Stimulated activated CD4-positive, alpha-beta T cell treated with anti-CD3 and anti-CD28 coated beads, Interleukin-1b, Interleukin-23, amount 100 ng/mL, for 48 hours (primary cell): ENCODE measurements at places on chromosomes 3 and 15.

GRCh38 chr3:88926221-88926620 is 181.2 kb upstream of the EPHA3 start:
- no peak for DNase-seq

DNA sequence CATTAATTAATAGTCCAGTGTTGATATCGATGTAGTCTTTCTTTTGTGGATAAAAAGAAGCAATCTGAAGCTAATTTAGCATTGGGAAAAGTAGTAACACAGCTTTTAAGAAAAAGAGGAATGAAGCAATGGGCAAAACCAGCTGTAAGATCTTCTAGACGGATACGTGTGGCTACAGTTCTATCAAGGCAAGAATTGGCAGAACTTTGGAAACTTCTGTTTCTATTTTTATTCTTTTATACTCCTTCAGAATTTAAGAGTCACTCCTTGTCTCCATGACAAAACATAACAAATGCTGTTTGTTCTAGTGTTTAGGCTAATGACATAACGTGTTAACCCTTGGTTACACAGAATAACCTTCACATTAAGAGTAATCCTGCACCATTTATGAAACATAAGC is 289.2 kb downstream of the ROBO2 start:
- no peak for DNase-seq

DNA sequence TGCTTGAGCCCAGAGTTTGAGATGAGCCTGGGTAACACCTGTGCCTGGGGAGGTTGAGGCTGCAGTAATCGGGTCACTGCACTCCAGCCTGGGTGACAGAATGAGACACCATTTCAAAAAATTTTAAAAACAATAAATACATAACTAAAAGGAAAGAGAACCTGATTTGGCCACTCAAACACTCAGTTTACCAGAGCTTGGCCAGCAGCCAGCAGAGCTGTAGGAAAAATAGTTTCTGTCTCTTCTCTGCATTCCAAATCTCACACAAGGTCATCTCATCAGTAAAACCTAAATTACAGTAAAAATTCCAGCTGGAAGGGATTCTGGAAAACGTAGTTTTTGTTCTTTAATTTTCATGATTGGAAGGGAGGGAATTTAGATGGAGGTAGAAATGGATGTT is 7.8 kb upstream of the PPM1L start:
- no peak for DNase-seq

DNA sequence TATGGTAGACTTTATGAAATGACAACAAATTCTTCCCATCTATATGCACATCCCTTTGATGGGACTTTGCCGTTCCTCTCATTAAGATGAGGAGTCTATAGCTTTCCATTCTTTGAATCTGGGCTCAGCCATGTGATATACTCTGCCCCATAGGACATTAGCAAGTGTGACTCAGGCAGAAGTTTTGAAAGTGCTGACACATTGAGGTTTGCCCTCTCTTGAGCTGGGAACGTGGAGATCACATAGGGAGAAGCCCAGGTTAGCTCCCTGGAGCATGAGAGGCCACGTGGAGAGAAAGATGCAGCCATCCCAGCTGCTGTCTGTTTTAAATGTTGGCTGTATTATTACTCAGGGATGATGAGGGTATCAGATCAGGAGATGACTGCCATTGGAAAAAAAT is 67.7 kb upstream of the OXTR start:
- DNase-seq: no peak

DNA sequence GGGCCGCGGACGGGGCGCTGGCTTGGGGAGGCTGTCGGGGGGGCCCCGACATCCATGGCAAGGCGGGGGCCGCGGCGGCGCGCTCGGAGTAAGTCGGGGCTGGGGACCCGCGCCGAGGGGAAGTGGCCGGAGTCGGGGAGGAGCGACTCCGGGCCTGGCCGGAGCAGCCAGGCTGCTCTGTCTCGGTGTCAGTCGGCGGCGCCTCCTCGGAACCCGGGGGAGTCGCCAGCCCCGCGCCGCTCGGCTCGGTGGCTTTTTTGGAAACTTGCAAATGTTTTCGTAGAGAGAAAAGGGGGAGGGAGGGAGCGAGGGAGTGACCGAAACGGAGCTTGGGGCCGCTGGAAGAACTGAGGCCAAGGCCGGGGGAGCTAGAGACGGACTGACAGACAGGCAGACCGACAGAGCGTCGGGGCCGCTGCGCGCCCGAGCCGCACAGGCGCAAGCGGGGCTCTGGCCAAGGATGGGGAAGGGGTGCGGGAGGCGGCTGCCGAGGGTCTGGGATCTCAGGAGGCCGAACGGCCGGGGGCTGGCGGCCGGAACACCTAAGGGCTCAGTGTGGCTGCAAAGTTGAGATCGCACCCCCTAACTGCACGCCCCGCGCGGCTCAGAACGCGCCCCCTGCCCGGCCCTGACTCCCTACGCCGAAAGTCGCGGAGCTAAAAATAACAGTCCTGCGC is 5.0 kb downstream of the PTH1R start:
- DNase-seq: no peak

DNA sequence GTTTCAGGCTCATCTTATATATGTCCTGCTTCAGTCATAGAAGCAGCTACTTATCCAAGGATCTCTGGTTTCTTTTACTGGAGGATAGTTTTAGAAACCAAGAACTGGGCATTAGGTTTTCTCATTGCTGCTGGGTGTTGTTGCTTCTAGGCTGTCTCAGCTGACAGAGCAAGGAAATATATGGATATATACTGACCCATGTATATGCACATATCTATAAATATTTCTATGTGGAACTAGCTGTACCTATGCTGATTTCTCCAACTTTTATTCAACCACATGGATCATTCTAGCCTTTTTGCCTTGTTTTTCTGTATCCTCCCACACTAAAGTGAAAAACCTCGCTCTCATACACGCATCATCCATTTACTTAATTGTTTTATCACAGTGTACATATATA is 64.2 kb downstream of the TP63 start:
- DNase-seq: no peak

DNA sequence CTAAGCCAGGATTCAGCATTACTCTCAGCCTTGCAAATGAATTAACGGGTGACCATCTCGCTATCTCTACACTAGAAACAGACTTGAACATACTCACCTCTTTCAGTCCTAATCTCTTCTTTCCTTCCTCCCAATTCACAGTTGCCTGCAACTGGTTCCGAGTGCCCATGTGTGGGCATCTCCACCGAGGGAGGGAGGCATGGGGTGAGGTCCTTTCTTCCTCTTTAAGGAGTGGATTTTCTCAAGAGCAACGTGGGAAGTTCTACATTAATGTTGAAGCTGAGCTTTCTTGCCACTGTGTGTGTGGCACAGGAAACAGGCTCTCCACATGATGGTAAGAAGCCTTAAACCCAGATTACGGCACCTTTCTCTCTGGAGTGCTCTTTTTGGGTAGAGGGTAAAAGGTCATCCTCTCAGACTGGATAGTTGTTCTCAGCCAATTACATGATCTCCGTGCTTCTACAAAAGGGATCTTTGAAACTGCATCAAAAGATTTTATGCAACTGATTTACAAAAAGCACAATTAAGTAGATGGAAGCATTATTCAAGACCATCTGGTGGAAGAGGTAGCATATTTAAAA is 286.8 kb upstream of the NR2F2 start:
- DNase-seq: no peak

DNA sequence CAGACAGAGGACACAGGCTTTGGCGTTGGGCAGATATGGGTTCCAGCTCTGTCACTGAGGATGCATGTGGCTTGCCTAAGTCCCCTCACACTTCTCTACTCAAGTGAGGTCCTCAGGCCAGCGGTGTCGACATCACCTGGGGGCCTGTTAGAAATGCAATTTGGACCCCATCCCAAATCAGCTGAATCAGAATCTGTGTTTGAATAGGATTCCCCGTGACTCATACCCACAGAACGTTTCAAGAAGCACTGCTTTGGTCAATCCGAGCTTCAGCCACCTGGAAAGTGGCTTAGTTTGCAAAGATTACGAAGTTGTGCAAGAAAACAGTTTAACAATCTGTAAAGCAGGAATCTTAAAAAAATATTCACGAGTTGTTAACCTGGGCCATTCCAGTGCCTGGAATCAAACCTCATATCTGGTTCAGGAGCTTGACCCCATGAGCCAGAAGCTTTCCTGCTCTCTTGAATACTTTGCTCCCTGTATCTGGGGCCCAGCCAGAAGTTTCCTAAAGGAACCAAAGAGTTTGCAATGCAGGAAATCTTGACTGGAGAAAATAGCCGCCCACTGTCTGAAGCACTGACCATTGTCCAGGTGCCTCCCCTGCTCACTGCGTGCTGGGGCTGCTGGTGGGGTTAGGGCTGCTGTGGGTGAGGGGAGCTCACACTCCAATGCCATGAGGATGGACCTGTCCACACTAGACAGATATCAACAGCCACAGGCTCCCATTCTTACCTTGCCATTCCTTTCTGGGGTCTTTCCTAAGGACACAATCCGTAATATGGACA is 208.5 kb upstream of the LINGO1 start:
- DNase-seq: no peak

- no peak for DNase-seq
Observed at GRCh38 chr15:85030301-85030929, 48.8 kb downstream of the PDE8A start.

- DNase-seq: no peak
Observed at GRCh38 chr3:166510382-166510781, 673.2 kb upstream of the BCHE start.

GRCh38 chr15:70920981-70921696 is 28.5 kb downstream of the LRRC49 start:
- no peak for DNase-seq

GRCh38 chr15:60424006-60424405 is 26.2 kb upstream of the ANXA2 start:
- DNase-seq: no peak

GRCh38 chr15:80007532-80007931 is 36.5 kb upstream of the BCL2A1 start:
- DNase-seq: no peak

- DNase-seq: no peak
Observed at GRCh38 chr3:26652164-26652563, 29.6 kb downstream of the LRRC3B start.

DNA sequence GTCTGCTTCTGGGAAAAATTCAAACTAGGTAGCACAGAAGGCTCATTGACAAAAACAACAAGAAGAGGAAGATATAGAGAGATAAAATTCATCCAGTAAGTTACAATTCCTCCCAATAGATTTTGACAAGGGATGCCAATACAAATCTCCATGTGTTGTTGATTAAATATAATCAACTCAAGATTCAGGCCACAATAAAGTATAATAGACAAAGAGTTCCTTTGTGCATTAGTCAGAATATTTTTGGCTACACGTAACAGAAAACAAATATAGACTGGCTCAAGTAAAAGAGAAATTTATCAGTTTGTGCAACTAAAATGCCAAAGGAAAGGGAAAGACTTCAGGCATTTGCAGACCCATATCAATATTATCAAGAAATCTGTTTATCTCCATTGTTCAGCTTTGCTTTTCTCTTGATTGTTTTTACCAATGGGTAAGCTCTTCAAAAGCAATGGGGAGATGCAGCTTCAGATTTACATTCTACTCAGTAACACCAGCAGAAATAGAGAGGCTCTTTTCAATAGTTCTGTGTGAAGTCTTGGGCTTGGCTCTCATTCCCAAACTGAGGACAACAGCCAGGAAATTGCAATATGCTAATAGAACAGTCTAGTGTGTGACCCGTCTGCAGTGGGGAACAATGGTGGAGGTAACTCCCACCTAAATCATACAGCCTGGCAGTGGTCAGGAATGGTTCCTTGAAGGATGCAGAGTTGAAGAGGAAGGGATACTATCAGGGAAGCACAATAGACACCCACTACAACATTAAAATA is 77.6 kb upstream of the PROK2 start:
- no peak for DNase-seq

DNA sequence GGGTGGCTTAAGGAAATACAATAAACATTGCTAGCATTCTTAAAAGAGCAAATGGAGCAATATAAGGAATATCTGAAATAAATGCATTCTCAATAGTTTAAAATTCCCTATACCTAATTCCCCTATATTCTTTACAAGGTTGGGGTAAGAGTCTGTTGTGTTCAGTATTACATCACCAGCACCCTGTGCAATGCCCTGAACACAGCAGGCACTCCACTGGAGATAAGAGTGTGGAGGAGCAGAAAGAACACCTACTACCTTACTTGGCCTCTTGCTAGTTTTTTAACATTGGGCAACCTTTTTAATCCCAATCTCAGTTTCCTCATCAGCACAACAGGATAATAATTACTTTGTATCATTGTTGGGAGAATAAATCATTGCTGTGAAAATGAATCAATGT is 140.2 kb upstream of the PLXND1 start:
- no peak for DNase-seq

DNA sequence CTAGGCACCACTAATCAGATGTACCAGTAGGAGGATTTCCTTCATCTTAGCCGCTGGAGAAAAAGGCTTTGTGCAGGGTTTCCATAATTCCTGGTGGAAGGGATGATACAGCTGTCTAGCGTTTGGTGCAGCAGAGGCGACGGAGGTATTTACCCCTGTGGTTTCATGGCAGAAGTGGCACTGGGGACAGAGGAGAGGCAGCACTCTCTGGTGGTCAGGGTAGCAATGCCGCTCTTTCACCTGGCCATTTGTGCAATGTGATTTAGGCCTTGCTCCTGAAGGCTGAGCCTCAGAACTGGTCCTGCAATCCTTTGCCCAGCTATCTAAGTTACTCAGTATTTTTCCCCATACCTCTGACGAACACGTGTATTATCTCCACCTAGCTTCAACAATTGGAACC is 47.1 kb upstream of the BNIP2 start:
- DNase-seq: no peak

DNA sequence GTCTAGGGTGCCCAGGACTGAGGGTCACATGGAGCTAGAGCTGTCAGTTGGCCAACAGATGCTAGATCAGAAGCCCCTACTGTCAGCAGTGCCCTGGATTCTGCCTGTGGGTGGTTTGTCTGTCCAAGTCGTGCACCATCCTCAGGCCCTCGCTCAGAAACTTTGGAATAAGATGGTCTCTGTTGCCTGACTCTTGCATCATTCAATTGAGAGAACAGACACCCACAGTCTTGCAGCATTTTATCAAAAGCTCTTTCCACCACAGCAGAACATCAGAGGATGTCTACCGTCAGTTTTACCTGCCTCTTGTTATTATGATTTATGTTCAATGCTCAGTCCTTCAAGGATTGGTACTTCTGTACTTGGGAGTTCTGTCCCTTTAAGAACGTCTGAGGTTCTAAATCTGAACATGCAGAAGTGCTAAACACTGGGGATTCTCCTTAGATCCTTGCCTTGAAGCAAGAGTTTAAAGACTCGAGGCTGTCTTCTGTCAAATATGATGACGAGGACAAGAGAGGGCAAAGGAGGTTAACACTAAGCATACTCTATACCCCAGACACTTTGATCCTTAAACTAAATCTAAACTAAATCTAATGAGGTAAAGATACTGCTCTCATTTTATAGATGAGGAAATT is 4.8 kb downstream of the AQP9 start:
- no peak for DNase-seq

GRCh38 chr3:15121936-15122335 is 23.0 kb upstream of the RBSN start:
- no peak for DNase-seq

- no peak for DNase-seq
Observed at GRCh38 chr15:83854321-83854720, 200.4 kb downstream of the ADAMTSL3 start.

GRCh38 chr3:60188803-60189202 is 1062.4 kb downstream of the FHIT start:
- DNase-seq: no peak

GRCh38 chr3:8445861-8446260 is 55.8 kb upstream of the LMCD1 start:
- DNase-seq: no peak
